Colonic mucosa (tissue), 4 donors: ENCODE measurements at places on chromosomes 12 and 14. TPM values are rescaled to one million over a fixed set of nuclear protein-coding genes. Genes with fewer than 3 reads are reported as not detected.

The PPFIA2 gene
- 2.2 TPM for total RNA-seq

The TMEM120B gene
- 6.5 TPM for total RNA-seq

GRCh38 chr14:33788161-33788560 is 162.7 kb downstream of the EGLN3 start:
- no peak for DNase-seq

The TPPP2 gene
- not detected for total RNA-seq

GRCh38 chr12:101901777-101902176 is 24.4 kb downstream of the DRAM1 start:
- no peak for DNase-seq

The LRFN5 gene
- 0.37 TPM for total RNA-seq

The LRTM2 gene
- not detected for total RNA-seq

GRCh38 chr12:120445911-120446843 is at the start of the genes GATC and TRIAP1:
GATC (plus strand) TSS chr12:120446444; CDS start chr12:120446481, 37 bp downstream.
TRIAP1 (minus strand) TSS chr12:120446384; CDS start chr12:120446372, 12 bp downstream.
- peak; percentile 90 for DNase-seq
